Stimulated activated CD4-positive, alpha-beta T cell treated with anti-CD3 and anti-CD28 coated beads, Interleukin-15, amount 100 ng/mL, for 24 hours (primary cell): ENCODE measurements at places on chromosomes 4 and X.

DNA sequence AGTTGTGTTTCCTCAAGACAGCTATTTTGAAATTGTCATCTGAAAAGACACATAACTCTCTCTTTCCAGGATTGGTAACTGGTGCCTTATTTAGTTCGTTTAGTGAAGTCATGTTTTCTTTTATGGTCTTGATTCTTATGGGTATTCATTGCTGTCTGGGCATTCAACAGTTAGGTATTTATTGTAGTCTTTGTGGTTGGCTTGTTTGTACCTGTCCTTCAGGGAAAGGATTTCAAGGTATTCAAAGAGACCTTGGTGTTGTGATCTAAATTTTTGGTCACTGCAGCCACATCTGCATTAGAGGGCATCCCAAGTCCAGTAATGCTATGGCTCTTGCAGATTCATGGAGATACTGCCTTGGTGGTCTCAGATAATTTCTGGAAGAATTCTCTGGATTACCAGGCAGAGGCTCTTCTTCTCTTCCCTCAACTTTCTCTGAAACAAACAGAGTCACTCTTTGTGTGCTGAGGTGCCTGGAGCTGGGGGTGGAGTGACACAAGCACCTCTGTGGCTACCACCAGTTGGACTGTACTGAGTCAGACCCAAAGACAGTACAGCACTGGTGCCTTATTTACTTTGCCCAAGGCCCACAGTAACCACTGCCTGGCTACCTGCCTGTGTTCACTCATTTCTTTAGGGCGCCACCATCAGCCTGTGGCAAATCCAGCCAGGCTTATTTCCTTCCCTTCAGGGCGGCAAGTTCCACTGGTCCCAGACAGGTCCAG is 620.4 kb downstream of the KCNIP4 start:
- no peak for DNase-seq

DNA sequence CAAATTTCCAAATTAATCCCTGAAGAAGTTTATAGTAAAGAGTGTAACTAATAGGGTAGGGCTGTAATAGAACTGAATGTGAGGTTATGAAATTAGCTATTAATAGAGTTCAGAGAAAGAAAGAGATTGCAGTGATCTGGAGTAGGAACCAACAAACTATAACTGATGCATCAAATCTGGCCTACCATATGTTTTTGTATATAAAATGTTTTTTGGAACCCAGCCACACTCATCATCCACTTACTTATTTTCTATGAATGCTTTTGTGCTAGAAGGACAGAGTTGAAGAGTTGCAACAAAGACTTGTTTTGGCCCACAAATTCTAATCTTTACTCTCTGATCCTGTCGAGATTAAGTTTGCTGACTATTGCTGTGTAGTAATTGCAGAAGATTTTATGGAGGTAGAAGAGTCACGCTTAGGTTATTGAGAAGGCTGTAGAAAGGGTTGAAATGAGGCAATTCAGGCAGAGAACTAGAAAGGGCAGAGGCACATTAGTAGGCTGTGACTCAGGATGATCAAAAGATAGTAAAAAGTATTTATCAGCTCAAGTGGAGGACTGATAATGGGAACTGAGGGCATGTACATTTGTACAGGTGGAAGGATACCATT is 298.7 kb upstream of the EMCN start:
- no peak for DNase-seq

DNA sequence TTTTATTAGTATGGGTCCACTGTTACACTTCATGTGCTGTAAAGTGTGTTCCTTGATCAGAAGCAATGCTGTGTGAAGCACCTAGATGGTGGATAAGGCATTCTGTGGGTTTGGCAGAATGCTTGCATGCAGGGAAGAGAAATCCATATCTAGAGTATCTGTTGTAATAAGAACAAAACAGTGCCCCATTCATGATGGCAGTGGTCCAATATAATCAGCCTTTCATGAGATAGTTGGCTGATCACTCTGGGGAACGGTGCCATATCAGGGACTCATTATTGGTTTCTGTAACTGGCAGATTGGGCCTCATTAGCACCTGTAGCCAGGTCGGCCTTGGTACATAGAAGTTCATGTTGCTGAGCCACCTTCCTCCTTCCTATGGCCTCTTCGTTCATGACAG is 28.7 kb downstream of the STIM2 start:
- DNase-seq: no peak

DNA sequence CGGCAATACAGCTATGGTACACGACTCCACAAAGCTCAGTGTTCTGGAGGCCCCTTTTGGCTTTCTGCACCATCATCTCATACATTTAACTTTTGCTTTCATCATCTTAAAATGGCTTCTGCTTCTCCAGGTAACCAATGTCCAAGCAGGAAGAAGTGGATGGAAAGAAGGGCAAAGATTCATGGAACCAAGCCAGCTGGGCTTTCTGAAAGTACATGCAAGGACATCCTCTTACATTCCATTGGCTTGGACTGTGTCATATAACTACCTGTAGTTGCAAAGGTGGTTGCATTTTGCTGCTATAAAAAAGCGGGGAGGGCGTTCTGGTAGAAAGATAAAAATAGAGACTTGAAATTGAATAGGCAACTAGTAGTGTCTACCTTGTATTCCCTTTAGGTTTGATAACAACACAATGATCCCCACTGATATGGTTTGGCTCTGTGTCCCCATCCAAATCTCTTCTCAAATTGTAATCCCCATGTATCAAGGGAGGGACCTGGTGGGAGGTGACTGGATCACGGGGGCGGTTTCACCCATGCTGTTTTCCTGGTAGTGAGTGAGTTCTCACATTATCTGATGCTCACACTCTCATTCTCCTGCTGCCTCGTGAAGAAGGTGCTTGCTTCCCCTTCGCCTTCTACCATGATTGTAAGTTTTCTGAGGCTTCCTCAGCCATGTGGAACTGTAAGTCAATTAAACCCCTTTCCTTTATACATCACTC is 6.7 kb upstream of the FHIP1A start:
- no peak for DNase-seq

DNA sequence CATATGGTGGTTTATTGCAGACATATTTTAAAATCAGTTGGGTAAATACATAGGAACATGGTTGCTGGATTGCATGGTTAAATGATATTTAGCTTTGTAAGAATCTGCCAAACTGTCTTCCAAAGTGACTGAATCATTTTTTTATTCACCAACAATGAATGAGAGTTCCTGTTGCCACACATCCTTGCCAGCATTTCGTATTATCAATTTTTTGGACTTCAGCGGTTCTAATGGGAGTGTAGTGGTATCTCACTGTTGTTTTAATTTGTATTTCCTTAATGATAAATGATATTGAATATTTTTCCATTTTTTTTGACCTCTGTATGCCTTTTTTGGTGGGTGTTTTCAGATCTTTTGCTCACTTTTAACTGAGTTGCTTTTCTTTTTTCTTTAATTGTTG is 1.4 kb upstream of the MTHFD2L start:
- DNase-seq: no peak

GRCh38 chr4:153257151-153257620 is 52.9 kb downstream of the TRIM2 start:
- DNase-seq: peak; percentile 70

GRCh38 chr4:8609406-8609805 is 16.8 kb downstream of the CPZ start:
- DNase-seq: no peak

DNA sequence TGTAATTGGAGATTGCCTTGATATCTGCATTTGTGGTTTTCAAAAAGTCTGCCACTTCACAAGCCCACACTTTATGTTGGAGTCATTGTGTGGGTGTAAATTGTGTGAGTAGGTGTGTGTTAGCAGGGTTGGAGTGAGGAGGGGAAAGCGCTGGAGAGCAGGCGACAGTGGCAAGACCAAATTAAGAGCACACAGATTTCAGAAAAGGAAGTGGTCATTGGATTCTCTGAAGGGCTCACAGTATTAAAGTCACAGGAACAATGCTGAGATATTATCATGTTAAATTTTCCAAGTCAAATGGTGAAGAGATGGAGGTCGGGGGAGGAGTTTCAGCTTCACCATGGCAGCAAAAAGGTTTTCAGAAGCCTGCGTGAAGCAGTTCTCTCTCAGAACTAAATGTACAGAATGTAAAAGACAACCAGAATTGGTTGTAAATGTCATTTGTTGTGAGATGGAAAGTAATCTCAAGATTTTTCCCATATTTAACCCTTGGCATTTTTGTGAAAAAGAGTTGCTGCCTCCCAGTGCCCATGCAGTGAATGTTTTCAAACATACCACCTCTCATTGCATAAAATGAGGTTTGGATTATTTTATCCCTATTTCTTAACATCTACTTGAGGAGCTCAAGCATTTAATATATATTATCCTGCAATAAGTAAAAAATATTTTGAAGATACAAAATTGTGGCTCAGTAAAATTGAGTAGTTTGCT is 265.9 kb downstream of the ZNF674 start:
- DNase-seq: peak; percentile 11

DNA sequence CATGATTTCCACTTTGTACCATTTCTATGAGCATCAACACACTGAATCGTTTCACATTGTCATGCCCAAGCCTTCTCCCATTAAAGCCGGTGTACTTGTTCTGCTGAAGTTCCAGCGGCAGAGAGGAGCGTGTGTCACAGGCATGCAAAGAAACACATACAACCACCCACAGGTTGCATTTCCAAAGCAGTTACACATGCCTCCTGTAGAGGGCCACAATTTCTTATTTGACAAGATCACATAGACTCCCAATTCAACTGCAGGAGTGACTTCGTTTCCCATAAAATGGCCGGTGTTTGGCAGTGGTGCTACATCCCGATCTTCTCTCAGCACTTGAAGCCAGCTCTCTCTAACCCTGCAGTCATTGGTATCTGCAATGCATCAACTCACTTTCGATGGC is 992.6 kb downstream of the NLGN4X start:
- DNase-seq: no peak

DNA sequence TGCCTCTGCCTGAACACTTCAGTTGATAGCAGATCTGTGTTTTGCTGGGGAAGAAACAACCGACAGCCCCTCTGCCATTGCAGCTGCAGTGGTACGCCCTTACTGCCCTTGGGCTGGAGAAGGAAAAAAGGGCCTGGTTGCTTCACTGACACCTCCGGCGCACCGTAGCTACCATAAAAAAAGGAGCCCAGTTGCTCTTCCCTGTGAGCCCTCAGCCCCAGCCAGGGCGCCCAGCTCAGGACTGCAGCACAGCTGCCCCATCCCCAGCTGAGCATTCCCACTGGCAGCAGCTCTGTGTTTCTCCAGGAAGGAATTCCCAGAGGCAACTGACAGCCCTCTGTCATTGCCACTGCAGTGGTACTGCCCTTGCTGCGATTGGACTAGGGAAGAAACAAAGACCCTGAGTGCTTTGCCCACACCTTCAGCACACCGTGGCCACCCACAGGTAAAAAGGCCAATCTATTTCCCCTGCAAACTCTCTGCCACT is 142.7 kb downstream of the DKK2 start:
- no peak for DNase-seq

GRCh38 chr4:48509543-48509942 is 19.5 kb downstream of the ZAR1 start:
- no peak for DNase-seq

GRCh38 chr4:174278467-174278866 is 5.0 kb downstream of the FBXO8 start:
- DNase-seq: no peak

DNA sequence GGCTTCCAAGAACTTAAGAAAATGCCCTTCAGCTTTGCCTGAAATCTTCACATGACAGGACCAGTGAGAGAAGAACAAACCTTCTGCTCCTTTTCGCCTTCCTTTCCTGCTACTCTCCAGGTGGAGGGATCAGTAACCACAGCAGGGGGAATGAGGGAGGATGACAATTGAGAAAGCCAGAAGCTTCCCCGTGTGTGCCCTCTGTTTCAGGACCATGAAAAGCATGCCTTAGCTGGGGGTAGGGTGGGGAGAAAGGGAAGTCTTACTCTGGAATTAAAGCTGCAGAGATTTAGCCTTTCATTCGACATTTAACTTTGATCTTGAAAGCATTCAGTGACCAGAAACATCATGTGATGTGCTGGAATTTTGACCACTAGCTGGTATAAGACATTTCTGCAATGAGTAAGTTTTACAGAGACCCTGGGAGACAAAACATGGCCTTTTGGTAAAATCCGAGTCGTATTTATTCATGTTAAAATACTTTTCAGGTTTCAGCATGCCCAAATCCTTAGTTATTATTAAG is 10.6 kb upstream of the PUDP start:
- DNase-seq: no peak

- DNase-seq: no peak
Observed at GRCh38 chr4:152458801-152459302, 77.0 kb downstream of the FBXW7 start.

DNA sequence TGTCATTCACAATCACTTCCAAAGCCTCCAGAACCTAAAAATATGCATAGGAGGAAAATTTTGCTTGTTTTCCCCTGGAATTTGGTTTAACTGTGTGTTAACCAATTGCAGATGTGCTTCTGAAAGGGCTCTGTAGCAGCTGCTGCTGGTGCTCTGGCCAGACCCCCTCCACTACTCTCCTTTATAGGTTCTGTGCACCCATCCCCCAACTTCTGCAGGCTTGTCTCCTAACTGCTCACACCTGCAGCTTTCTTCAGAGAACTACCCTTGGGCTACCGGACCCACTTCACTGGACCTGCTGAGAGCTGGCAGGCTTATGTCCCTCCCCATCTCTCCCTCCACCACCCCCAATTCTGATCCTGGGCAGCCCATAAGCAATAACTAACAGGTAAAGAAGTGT is 662.1 kb upstream of the DIPK2B start:
- DNase-seq: no peak

GRCh38 chr4:75004755-75005668 is 72.1 kb downstream of the PARM1 start:
- DNase-seq: no peak

DNA sequence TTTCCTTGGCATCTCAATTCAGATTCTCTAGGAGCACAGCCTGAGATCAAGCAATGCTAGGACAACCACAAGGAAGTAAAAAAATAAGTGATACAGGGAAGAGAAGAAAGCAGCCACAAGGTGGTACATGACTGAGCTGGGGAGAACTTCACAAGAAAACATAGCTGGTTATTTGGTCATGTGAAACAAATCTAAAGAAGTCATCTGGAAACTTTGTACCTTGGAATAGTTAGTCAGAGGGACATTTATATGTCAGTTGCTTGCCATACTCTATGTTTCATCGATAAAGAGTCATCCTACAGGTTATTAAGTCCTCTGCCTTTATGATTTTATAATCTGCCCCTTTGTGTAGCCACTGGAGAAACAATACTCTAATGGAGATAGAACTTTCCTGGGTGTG is 575.1 kb downstream of the IL15 start:
- DNase-seq: no peak

DNA sequence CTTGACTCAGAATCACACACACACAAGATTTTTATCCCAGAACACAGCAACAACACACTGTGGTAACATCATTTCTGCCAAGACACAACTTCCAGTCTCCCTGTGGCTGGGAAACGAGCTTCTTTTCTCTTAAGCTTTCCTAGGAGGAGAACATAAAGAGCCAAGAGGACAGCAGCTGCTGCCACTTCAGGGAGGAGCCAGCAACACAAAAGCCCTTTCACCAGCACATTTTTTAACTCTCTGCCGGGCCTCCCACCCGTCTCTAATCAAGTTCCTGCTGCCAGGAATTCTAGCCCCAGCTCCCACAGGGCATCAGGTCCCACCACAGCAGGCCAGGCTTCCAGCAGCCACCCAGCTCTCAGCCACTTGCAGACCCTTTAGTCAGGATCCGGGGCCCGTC is 22.4 kb downstream of the FAT1 start:
- DNase-seq: no peak
